ENCODE measurements at places on chromosomes 3 and 15.

DNA sequence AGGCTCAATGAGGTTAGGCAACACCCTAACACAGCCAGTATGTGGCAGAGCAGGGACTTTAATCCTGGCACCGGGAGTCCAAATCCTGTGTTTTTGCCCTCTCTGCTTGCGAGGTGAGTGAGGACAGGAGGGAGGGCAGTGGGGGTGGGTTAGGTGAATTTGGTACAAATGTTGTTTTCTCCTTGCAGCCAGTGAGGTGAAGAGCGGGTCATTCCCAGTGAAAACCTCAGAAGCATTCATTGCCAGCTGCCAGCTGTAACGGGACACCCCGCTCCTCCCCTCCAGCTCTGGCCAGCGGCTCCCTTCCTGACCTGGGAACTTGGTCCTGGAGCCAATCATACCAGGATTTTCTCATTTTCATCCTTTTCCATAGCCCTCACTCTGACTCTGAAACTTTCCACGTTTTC is 45.7 kb upstream of the RAB6B start:
- DNase-seq = no peak

DNA sequence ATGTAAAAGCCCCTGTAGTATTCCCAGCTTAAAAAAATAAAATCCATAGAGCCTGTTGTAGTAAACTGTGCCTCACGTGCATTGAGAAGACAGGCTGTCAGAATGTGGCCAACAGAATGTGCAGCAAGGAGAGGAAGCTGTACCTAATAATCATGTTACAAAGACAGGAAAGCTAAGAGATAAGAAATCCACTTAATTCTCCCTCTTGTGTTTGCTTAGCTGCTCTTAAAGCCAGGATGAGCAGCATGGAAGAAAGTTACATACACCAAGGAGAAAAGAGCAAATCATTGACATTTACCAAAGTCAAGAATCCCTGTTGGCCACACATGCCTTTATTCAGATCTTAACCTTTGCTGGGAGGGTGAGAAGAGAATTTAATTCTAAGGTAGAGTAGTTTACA is 85.9 kb downstream of the TNIK start:
- DNase-seq = no peak

GRCh38 chr3:12670365-12671119 is 6.6 kb upstream of the RAF1 start:
- no peak for DNase-seq

DNA sequence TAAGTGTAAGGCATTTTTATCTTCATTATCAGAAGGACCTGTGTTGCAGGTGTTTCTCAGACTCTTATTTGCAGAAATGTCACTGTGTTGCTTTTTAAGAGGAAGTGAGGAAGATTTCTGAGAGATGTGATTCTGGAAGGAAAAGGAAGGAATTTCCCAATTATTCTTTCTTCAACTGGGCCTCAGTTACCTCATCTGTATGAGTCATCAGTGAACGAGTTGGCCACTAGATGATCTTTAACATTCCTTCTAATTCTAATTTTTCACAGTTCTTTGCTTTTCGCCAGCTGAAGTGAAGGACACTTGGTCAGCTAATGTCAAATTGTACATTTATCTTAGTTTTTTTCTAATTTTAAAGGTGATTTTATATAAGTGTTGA is 28.9 kb downstream of the CLEC3B start:
- DNase-seq = no peak

GRCh38 chr3:160941885-160942494 is 163.2 kb downstream of the B3GALNT1 start:
- DNase-seq = peak; percentile 56

GRCh38 chr3:24128199-24129005 is 183.3 kb downstream of the NR1D2 start:
- no peak for DNase-seq

DNA sequence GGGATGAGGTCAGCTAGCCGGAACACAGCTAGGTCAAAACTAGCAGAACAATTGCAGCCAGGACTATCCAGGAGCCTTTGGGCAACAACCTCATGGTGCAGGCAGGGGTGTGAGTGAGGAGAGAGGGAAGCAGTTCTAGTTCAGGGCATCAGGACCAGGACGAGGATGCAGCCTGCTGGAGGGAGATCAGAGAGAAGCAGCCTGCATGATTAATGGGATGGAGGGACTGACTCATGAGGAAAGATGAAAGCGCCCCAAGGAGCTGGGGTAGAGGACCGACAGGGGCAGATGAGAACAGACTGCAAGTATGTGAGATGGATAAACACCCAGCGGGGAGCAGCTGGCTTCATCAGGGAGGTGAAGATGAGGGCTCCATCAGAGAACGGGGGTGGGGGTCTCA is 37.9 kb upstream of the LRTM1 start:
- no peak for DNase-seq

GRCh38 chr15:24856397-24857390 is 98.1 kb upstream of the SNRPN start:
- DNase-seq = no peak

DNA sequence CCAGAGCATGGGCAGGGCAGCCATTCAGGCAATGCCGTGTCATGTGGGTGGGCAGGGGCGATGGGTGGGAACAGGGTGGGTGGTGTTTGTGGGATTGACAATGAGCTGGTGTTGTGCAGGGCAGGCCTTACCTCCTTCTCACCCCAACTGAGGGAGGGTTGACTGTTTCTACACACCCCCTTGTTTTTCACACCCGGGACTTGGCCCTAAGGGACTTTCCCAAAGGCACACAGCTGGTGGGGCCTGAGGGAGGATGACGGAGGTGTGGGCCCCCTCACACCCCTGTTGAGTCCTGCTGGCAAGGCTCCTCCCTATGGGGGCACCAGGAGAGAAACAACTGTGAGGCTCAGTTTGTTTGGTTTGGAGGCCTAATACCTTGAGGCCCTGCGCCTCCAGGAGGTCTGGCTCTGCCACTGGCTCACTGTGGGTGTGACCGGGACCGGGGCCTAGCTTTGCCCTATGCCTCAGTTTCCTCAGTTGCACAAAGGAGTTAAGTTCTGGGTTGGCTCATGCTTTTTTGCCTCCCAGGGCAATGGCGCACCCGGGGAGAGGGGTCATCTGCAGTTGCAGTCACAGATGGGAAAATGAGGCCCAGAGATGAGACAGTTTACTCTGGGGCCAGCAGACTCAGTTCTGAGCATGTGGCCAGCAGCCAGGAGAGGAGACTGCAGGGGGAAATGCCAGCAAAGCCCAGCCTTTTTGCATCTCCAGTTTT is 5.1 kb upstream of the DNAH1 start:
- peak; percentile 14 for DNase-seq

DNA sequence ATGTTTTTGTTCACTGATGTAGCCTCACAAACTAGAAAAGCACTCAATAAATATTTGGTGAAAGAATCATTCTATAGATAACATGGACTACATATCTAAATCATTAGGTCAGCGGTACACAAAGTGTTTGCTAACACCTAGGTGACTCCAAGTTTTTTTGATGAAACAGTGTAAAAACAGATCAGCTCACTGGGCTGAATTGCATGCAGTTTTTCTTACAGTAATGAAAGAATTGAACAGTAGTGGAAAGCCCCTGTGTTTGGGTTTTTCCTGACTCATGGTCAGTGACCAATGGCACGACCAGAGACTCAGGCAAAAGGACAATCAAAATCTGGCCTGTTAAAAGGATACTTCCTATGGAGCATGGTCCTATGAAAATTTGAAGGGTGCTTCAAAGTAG is 384.3 kb upstream of the EPHA6 start:
- DNase-seq = no peak

- no peak for DNase-seq
These were observed 9.9 kb downstream of the IL17RD start for GRCh38 chr3:57155310-57155643.

DNA sequence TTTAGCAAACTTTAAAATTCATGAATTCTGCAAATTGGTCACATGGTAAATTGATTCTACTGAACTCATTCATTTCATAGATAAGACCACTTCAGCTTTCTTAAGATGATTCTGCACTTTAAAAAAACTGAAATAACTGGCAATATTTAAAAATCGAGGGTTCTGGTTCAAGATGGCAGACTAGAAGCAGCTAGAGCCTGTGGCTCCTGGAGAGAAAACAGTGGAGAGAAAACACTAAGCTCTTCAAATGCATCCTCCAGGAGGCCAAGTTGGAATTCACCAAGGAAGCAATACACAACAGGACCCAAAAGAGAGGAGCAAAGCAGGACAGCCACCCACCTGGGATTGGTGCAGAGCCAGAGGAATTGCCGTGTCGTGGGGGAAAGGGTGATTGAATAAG is 132.1 kb downstream of the SPATA16 start:
- no peak for DNase-seq

GRCh38 chr3:179113903-179114302 is 34.3 kb upstream of the PIK3CA start:
- no peak for DNase-seq

- no peak for DNase-seq
These were observed 3.2 kb downstream of the DVL3 start for GRCh38 chr3:184158404-184158803.

DNA sequence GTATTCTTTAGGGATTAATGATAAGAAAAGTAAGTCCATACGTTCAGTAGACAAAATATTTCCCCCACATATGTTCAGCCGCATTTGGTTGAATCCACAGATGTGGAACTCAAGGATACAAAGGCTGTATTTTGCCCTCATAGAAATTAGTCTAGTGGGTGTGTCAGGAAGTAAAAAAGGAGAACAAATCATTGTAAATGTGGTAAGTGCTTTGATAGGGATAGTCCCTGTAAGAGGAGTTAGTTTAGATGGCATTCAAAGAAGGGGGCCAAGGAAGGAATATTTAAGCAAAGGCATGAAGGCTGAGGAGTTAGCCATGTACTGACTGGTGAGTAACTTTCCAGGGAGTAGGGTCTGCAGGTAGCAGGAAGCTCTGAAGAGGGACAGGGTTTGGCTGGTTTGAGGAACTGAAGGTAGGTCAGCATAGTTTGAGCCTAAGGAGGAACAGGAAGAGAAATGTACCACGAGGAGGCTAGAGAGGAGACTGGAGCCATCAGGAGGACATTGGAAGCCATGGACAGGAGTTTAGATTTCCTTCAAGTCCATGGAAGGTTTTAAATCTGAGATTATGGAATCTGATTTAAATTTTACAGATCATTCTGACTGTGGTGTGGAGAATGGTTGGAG is 98.8 kb downstream of the MME start:
- no peak for DNase-seq

DNA sequence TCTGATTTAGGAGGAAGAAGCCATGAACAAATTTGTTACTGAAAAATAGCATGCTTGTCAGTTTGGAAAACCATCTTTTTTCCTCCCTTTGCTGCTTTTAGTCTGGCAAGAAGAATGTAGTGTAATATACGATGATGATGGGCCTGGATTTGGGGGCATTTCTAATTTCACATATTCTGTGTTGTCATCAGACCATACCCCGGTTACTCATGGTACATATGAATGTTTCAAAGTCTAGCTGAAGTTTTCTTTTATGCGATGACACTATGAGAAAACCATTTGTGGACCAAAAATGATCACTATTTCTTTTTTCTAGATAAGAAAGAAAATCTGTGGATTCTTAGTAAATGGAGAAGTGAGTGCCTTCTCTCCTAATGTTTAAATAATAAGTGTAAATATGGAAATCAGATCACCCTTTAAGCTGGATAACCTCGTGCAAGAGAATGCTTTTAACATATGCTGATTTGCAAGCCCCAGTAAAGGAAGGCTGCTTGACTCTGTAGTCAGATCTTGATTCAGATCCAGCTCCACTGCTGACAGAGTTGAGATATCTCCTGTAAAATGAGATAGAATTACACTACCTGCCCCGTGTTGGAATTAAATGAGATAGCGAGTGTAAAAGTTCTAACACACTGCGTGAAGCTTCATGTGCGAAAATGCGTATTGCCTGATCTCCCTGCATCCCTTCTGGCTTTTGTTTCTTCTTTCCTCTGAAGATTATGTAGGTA is 3.0 kb downstream of the MEF2A start:
- no peak for DNase-seq

DNA sequence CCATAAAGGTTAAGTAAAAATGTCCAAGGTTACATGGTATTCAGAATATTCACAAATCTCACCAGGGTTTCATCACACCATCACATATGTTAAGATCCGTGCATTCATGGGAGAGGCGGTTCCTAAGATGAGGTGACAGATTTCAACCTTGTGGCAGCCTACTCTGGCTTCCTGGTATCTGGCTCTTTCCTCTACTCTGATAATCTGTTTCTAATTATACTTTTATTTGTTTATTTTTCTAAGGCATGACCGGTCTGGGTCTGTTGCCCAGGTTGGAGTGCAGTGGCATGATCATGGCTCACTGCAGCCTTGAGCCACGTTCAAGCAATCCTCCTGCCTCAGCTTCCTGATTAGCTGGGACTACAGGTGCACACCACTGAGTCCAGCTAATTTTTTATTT is 34.4 kb downstream of the RAF1 start:
- no peak for DNase-seq

GRCh38 chr3:29805757-29806156 is 524.9 kb downstream of the RBMS3 start:
- no peak for DNase-seq

DNA sequence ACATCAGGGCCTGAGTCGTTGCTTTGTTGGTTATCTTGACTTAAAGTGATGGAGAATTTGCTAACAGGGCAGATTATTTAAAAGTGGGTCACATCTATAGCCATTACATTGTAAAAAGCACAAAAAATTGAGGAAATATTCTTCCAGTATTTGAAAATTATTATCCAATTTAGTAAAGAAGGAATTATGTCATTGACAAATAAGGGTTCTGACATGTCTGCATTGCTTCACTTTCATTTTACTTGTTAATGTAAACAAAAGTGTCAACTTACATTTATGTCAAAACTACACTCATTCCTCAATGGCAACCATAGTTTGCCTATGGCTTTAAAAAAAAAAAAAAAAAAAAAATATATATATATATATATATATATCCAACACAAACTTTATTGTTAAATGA is 3.4 kb upstream of the PARP14 start:
- DNase-seq = no peak

GRCh38 chr3:157156837-157157635 is 2.9 kb downstream of the CCNL1 start:
- DNase-seq = no peak

DNA sequence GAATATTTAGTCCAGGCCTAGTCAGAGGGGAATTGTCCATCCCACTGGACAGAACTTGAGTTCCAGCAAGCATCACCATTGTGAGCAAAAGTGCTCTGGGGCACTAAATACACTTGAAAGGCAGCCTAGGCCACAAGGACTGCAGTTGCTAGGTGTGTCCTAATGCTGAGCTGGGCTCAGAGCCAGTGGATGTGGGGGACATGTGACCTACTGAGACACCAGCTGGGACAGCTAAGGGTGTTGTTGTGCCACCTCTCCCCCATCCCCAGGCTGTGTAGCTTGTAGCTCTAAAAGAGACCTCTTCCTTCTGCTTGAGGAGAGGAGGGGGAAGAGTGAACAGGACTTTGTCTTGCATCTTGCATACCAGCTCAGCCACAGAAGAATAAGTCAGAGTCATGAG is 120.9 kb downstream of the DTWD1 start:
- DNase-seq = no peak

- DNase-seq = peak; percentile 79
These were observed 60.5 kb downstream of the SH3BP5 start for GRCh38 chr3:15271785-15272381.

- DNase-seq = no peak
These were observed 154.6 kb upstream of the MEF2A start for GRCh38 chr15:99411234-99411633.
